ENCODE measurements at places on chromosomes 1 and 21.

DNA sequence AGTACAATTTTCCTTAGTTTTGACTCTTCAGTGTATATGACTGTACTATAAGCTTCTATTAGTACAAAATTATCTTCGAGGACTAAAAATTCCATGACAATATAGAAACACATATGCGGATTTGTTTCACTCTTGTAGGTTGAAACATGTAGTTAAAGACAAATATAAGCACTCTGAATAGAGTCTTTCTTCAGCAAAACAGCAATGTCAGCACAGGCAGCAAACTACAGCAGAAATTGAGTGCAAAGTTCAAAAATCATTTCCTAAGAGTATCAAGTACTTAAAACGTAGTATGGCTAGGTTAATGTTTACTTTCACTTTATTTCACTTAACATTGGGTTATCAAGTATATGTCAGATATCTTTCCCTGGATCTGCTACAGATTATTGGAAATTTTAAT, 106.7 kb downstream of the FAF1 start:
- DNase-seq = no peak

GRCh38 chr1:24702511-24703293, 42.5 kb upstream of the CLIC4 start:
- DNase-seq = peak; percentile 62

DNA sequence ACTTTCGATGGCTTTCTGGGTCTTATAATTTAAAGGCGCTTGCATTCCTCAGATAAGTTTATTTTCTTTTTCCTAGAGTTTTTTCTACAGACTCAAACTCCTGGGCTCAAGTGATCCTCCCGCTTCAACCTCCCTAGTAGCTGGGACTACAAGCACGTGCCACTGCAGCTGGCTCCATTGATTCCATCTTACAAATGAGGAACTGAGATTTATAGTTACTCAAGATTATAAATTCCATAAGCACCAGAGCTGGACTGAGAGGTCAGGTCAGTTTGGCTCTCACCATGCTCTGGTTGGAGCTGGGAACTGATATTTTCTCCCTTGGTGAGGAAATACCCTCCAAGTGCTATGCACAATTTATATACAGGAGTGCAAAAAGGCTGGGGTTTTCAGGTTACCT, 13.4 kb upstream of the PRPF38B start:
- no peak for DNase-seq

DNA sequence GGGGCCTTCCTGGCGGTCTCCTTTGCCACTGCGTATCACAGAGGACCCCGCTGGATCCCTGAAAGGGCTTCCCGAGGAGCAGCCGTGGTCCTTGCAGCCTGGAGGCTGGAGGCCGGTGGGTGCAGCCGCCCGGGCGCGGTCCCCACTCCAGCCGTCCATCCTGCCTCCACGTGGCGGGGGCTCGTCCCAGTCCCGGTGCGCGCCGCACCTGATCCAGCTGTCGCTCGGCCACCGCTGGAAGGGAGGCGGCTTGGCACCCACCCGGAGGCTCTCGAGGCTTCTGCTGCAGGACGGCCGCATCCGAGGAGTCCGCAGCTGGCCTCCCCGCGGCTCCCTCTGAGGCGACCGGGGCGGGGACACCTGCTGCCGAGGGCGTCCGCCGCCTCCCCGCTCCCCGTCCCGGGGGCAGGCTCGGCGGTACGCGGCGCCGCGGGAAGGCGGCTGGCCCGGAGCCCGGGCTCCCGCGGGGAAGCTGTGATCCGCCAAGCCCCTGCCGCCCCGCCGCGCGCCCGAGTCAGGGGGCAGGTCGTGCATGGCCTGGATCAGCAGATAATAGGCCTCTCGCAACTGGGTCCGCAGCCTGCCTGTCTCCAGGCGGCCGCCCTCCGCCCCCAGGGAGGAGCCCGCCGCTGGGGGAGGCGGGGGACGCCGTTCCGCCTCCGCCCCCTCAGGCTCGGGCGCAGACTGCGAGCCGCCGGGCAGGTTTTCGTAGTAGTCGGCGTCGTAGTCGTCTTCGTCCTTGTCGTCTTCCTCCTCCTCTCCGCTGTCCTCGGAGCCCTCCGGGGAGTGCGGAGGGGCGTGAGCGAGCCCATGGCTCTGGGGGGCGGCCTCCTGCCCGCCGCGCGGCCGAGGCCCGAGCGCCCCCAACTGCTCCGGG, at the start of gene SYDE2:
TSS of gene SYDE2 (minus strand) at position 554 of the 877 bp plus-strand sequence. CDS start at position 534, 20 bp downstream.
- peak; percentile 72 for DNase-seq

DNA sequence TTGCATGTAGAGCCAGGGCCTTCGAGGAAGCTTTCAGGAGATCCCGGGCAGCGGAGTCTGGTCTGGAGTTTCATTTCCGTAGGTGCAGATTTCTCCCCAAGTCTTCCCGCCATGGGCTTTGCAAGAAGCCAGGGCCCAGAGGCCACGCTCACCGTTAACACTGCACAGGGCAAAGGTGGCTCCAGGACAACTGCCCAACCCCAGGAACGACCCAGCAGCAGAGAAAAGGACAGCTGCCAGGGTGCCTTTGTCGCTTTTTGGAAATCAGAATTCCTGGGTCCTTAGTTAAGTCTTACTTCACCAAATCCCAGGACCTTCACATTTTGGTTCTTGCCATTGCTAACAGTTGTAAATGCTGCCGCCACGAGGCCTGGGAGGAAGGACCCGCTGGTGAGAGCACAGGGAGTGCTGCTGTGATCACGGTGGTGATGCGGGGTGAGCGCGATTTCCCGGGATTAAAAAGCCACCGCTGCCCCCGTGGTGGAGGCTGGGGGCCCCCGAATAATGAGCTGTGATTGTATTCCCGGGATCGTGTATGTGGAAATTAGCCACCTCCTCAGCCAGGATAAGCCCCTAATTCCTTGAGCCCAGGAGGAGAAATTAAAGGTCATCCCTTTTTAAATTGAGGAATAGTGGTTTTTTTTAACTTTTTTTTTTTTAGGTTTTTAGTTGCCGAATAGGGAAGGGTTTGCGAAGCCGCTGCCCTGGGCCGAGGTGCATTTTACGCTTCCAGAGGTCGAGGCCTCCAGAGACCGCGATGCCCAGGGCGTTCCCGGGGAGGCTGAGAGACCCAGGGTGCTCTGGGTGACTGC, 8.2 kb downstream of the SIM2 start:
- DNase-seq = no peak

DNA sequence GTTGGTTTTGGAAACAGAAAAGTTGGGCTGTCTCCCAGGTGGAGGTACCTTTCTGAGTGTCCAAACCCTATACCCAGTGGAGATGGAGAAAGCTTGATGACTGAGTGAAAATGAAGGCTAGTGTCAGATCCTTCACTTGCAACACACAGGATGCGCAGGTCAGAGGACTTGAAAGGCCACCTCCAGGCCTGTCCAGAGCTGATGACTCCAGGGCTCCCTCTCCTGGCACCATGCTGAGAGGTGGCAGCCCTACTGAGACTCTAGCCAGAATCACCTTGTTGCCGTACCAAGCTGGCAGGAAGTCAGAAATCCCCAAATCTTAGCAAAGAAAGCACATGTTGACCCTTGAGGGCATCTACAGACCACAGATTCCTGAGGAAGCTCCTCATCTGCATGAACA, 16.4 kb downstream of the KNCN start:
- DNase-seq = peak; percentile 55

DNA sequence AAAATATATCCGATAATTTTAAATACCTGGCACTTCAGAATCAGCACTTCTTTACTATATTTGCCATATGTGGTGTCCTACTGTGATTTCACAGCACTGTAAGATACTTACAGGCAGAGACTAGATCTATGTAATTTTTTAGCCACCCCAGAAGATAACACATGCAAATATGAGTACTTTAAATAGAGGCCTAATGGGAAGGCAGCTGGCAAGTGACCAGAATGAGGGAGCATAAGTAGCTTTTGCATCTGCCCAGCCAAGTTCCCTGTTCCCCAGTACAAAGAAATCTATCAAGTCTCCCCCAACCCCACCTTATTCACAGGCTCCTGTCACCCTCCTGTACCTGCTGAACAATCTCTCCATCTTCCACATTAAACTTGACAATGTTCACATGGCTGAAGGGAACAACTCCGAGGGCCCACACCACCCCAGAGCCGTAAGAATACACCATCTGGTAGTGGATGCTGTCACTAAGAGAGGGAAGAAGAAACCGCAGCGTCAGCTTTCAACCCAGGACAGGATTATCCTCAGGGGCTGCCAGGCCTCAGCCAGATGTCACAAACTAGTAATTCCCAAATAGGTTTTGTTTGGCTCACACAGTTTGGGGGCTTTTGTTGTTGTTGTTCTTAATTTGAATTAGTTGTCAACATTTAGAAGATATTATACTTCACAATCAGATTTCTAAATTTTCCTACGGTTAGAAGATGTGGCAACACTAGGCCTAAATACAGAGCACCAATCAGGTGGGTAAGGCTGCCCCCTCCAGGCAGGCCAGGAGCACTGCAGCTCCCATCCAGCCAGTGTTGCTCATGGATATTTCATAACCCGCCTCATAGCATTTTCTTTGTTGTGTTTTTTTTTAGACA, 10.4 kb downstream of the EMC1 start:
- DNase-seq = peak; percentile 75
